ENCODE measurements at places on chromosomes 12 and 14. TPM values are rescaled to one million over a fixed set of nuclear protein-coding genes. Genes with fewer than 3 reads are reported as not detected.

DNA sequence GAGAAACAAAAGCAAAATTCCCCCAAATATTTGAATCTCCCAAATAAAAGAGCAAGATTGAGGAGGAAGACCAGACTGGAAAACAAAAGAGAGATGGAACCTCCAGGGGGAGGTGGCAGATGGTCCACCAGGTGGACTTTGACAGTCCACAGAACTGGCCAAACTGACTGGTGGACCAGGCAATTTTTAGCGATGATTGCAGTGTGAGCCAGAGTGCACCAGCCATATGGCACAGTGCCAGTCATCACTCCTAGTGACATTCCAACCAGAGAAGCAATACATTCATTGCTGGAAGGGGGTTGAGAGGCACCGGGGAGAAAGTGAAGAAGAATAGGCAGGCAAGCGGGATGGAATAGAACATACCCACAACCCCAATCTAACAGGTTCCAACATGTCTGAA lies 182.9 kb downstream of the EXOC5 start:
- DNase-seq: no peak

DNA sequence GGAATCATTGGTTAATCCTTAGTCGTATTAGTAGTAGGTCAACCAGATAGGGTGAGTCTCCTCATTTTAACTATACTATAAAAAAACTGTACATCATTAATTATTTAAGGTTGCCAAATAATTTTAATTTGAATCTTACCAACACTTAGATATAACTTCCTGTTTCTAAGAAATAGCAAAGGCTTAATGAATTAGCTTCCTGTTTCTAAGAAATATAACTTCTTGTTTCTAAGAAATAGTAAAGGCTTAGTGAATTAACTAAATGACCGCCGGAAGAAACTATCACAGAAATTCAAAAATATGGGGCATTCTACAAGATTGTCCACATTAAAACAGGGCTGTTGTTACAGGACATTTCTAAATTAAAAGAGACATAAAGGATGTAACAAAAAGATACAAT lies 392.9 kb upstream of the FOXG1 start:
- no peak for DNase-seq

DNA sequence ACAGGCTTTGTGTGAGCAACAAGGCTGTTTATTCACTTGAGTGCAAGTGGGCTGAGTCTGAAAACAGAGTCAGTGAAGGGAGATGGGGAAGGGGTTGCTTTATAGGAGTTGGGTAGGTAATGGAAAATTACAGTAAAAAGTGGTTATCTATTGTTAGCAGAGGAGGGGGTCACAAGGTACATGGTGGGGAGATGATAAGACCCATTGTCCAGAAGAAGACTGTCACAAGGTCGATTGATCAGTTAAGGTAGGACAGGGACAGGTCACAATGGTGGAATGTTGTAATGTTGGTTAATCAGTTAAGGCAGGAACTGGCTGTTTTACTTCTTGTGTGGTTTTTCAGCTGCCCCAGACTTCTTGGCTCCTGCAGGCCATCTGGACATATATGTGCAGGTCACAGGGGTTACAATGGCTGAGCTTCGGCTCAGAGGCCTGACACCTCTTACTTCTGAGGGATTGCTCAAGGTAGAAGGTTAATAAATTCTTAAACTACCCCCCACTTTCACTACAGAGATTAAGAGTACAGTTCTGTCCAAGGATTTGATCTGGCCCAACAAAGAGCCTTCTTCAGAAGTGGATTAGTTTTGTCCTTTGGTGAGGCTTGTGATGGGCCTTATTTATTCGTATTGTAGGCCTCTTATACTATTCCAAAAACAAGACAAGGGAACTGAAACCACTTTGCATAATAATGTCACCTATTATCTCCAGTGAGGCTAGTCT lies 13.8 kb upstream of the DHRS4 start:
- DNase-seq: no peak

DNA sequence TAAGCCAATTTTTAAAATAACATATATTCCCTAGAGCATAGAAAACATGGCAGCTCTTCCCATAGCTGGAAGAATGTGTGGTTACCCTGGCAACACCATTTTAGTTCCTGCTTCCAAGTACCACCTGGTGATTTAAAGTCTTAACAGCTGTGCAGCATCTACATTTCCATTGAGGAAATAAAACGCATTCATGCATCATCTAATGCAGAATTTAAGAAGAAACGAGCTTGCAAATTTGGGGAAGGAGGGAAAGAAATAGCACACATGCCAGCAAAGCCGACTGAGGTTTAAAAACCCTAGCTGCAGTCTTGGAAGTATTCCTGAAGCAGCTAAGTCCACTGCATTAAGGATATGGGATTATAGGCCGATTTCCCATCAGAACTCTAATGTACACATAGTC lies 22.8 kb upstream of the SLC38A2 start:
- DNase-seq: no peak

DNA sequence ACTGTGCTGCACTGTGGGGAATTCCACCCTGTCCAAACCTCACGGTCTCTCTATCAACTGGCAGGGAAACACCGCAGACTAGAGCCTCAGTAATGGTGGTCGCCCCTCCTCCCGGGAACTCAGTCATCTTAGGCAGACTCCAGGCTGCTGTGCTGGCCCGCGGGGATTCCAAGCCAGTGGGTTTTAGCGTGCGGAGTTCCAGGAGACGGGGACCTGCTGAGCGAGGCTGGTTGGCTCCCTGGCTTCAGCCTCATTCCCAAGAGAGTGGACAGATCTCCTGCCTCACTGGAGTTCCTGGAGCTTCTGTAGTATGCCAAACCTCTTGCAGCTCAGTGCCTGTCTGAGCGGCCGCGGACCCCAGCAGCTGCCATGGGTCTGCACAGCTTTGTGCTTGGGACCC lies 455.6 kb downstream of the CCDC91 start:
- no peak for DNase-seq

DNA sequence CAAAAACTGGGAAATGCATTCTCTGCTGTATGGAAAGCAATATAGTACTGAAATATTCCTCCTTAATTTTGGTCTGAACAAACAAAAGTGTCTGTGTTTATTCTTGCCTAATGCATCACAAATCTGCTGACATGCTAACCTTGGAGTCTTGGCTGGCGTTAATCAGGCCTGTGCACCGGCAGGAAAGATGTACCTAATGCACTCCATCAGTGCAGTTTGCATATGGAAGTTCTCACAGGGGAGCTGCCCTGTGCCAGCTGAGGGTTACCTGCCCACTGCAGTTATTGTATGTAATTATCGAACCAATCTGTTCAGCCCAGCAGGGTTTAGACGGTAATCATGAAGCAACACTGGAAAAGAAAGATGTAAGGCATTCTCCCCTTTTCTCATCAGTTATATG lies 76.9 kb downstream of the VRK1 start:
- DNase-seq: no peak

DNA sequence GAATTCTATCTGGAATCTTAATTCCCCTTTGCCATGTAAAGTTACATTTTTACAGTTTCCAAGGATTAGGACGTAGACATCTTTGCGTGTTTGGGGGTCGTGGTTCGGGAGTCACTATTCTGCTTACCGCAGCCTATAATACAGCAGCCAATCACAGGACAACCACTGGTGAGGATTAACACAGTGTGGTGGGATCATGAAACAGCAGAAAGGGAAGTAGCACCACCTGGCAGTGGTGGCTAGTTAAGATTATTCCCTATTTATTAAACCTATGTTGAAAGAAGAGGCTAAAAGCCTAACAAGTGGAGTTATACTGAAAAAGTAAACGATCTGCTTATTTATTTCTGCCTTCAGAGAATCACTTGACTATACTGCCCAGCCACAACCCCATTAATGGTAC lies 71.7 kb downstream of the IPO8 start:
- DNase-seq: no peak

- DNase-seq: peak; percentile 45
Observed at GRCh38 chr12:56723889-56724700, 1.0 kb downstream of the NACA start.

DNA sequence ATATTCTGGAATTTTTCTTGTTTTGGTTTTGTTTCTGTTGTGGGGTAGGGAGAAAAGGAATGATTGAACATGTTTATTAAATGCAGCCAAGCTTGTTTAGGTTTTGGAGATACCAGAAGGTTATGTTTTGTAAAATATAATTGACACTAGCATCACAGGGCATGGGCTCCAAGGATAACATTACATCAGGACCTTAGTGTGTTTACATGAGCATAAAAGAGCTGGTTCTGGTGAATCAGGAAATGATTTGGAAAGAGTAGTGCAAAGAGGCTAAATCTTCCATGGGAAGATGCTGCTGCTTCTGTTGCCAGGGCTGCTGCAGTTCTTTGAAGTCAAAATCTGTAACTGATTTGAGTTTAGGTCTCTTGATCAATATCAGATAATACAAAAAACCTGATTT lies 118.7 kb downstream of the ETNK1 start:
- DNase-seq: no peak

ENO2 gene
- 30.2 TPM for total RNA-seq
